ENCODE measurements at places on chromosomes 4 and X.

DNA sequence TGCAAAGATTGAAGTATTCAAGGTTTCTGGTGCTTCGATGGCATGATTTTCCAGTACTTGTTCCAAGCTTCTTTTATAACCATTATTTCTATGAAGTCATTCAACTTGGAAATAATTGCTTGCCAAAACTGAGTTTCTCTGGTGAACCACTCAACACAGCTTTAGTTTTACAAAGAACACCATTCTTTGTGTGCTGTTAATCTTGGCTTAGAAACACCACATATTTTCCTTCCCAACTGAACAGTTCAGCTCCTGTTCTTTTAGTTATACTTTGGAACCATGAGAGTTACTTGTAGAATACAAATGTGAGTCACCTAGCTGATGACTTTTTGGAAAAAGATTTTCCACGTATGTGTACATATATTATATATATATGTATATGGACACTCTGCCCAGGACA is 32.7 kb downstream of the TMEM47 start:
- no peak for DNase-seq

DNA sequence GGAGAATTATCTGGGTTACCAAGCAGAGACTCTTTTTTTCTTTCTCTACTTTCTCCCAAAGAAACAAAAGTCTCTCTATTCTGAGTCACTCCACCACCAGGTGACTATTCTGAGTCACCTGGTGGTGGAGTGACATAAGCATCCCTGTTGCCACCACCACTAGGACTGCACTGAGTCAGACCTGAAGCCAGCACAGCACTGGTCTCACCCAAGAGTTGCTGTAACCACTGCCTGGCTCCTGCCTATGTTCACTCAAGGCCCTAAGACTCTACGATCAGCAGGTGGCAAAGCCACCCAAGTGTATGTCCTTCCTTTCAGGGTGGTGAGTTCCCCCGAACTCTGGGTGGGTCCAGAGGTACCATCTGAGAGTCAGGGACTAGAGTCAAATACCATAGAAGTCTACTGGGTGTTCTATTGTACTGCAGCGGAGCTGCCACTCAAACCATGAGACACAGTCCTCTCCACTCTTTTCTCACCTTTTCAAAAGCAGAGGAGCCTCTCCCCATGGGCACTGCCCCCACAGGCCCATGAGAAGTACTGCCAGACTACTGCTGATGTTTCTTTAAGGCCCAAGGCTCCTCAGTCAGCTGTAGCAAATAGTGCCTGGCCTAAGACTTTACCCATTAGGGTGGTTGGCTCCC is 209.6 kb upstream of the IRS4 start:
- no peak for DNase-seq

DNA sequence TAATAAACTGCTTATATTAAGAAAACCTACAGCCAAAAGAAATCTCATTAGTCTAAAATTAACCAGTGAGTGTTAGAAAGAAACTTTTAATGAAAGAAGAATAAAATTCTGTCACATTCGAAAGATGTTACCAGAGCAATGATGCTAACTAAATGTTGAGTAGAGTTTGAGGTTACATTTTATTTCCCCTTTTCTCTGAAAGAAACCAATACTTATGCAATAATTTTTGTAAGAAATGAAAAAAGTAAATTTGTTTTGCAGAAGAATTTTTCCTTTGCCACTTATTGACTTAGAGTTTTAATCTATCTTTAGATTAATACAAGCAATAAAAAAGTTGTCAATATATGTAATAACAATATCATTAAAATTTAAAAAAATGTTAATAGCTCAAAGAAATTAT is 574.0 kb upstream of the GALNTL6 start:
- DNase-seq: no peak

DNA sequence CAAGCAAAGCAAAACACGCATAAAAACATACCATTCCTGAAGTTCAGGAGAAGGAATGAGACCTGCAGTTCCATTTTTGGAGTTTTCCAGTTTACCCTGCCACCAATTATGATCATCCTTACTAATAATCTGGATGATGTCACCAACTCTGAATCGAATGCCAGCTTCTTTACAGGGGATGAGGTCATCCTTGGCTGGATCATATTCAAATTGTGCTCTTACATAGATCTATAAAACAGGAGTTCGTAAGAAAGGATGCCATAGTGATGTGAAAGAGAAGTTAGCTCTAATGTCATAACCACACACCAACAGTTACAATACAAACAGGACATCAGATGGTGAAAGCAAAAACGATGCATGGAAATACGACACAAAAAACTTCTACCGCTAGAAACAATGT is 106.5 kb downstream of the NYX start:
- DNase-seq: no peak

DNA sequence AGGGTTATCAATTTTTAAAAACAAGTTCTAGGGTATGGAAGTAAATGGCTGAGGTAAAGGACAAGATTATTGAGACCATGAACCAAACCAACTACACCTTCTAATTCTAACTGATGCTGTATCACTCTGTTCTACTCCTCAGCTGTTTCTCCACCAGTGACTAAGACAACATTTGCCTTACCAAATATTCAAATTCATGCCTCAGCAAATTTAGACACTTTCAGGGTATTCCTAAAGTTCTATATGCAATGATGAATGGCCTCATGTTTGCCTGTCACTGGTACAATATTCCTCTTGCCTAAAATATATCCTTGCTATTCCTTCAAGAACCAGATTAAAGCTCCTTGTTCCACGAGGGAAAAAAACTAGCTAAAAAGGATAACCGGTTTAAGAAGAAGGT is 5.0 kb downstream of the RPL9 start:
- no peak for DNase-seq

All from activated B cell treated with CpG ODN at 0.5 μM for 24 hours (primary cell).